ENCODE measurements at places on chromosomes 11 and 22.
A peak's percentile ranks its signal among the peaks of the same experiment; 100 is the strongest.

DNA sequence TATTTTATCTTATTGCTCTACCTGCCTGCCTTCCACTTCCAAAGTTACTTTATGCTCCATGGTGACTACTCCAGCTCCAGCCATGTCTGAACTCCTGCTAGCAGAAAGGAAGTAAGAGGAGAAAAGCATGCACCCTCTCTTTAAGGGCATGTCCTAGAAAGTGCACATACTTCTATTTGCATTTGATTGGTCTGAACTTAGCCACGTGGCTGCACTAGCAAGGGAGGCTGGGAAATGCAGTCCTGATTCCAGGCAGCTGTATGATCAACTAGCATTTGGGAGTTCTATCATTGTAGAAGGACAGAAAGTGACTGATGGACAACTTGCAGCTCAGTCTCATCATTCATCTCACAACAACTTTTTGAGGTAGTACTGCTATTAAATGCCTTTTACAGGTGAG is 515.7 kb downstream of the BUD13 start:
- DNase-seq, result no peak

DNA sequence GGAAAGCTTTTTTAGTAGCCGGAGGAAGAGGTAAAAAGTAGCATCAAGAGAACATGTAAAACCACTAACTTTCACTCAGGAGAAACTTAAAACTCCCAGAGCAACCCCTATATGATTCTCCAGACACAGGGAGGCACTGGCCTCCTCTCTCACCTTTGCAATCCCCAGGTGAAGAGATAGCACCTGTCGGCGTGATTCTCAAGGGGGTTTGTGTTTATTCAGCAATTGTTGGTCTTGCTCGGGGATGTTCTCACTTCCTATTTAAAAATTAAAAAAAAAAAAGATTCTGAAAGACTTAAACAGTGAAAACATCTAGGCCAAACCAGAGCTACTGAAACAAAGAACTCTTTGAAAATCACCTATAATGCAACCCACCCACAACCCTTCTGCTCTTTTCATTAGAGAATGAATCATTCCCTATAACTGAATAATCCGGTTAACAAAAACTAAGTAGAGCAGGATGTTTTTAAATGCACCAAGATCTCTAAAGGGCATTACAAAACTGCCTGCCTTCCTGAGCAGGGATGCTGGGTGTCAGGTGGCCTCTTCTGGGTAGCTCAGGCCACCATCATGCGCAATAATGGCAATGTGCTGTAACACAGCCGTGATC is 24.9 kb downstream of the DHCR7 start:
- no peak for DNase-seq

DNA sequence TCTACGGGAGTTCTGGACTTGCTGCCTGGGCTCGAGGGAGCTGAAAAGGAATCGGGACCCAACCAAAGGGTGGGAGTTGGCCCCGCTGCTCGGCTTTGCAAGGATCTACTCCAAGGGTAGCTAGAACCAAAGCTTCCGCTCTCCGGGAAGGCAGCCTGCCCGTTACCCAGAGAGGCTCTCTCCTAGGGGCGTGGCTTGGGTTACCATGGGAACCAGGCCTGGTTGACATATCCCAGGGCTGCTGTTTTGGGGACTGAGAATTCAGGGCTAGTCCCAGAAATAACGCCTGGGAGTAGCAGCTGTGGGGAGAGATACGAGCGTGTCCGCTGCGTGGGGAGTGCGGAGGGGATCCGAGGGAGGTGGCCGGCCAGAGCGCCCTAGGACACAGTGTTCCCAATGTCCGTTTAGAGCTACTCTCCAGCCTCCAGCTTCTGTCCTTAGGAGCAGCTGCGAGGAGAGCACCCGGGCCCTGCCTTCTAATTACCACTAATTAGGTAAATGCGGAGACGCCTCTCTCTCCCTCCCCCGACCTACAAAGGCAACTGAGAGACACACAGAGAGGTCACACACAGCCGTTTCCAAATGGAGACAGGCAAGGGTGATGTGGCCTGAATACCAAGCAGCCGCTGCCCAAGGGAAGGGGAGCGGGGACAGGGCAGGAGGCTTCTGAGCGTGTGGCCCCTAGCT is 141.6 kb upstream of the CADM1 start:
- no peak for DNase-seq

GRCh38 chr11:118171269-118172062 is 5.0 kb downstream of the SCN2B start:
- DNase-seq, result peak; percentile 51

- no peak for DNase-seq
Measured at GRCh38 chr11:129248618-129249017, 56.5 kb upstream of the ARHGAP32 start.
